ENCODE measurements at places on chromosomes 7 and 10. TPM values are rescaled to one million over a fixed set of nuclear protein-coding genes. Genes with fewer than 3 reads are reported as not detected.
A peak's percentile ranks its signal among the peaks of the same experiment; 100 is the strongest.

DNA sequence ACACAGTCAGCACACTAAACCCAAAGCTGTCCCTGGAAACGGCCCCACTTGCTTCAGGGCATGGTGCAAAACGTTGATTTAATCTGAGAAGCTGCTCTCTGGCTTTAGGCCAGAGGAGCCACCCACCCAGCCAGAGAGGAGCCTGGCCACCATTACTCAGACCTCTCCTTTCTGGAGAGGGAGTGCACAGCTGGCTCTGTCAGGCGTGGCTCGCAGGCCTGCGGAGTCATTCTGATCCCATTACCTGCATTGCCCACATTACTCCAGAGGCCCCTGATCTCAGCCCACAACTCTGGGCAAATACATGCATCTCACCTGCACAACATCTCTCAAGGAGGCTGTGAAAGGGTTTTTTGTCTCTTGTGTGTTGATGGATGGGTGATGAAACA, 370.0 kb upstream of the IGFBP3 start:
- peak; percentile 21 for DNase-seq

DNA sequence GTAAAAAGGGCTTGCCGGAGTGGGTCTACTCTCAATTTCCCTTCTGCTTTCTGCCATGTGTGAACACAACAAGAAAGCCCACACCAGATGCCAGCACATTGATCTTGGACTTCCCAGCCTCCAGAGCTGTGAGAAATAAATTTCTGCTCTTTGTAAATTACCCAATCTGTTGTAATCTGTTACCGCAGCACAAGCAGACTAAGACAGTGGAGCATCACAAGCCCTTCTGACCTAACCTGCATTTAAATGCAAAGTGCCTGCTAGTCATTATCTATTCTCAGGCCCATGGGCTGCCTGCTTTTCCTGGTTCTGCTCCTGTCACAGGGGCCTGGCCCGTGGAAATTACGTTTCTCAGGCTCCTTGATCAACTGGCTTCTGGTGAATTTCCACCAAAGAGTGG, 199.3 kb upstream of the AUTS2 start:
- DNase-seq, result no peak

Gene VAX1
- total RNA-seq, result not detected

Gene OR13A1
- 0.15 TPM for total RNA-seq

All from cardiac muscle cell (in vitro differentiated cells and primary cell).